ENCODE measurements at places on chromosomes 12 and 14. TPM values are rescaled to one million over a fixed set of nuclear protein-coding genes. Genes with fewer than 3 reads are reported as not detected.

NPAS3 gene
- not detected for total RNA-seq

KLRK1 gene
- total RNA-seq: 141 TPM

SERPINA9 gene
- total RNA-seq: not detected

STAC3 gene
- 3.5 TPM for total RNA-seq

KRT81 gene
- total RNA-seq: 1.0 TPM

A2ML1 gene
- total RNA-seq: not detected

GPR137C gene
- 0.13 TPM for total RNA-seq

SDR9C7 gene
- total RNA-seq: not detected

CACNA1C gene
- total RNA-seq: 0.25 TPM

CLEC12A gene
- not detected for total RNA-seq

ACOT6 gene
- not detected for total RNA-seq

All from T-cell (primary cell).